Caudate nucleus (tissue), 63 donors: ENCODE measurements at places on chromosomes 16 and 17.

- no peak for DNase-seq
Measured at GRCh38 chr17:80132906-80133625, 13.9 kb downstream of the EIF4A3 start.

DNA sequence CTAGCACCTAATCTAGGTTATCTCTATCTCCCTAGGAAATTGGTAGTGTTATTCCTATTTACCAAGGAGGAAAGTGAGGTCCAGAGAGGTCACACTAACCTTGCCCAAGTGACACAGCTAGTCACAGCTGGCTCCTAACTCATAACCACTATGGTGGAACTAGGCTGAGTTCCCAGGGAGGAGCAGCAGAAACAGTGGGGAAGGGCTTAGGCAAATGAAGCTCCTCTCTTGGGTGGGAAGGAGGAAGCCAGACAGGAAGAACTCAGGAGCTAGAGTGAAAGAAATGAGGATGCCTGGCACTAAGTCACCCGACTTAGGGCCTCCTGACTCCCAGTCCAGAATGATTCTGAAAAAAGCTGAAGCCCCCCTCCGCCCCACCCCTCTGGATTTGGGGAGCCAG, 34.5 kb downstream of the PSME3IP1 start:
- no peak for DNase-seq

DNA sequence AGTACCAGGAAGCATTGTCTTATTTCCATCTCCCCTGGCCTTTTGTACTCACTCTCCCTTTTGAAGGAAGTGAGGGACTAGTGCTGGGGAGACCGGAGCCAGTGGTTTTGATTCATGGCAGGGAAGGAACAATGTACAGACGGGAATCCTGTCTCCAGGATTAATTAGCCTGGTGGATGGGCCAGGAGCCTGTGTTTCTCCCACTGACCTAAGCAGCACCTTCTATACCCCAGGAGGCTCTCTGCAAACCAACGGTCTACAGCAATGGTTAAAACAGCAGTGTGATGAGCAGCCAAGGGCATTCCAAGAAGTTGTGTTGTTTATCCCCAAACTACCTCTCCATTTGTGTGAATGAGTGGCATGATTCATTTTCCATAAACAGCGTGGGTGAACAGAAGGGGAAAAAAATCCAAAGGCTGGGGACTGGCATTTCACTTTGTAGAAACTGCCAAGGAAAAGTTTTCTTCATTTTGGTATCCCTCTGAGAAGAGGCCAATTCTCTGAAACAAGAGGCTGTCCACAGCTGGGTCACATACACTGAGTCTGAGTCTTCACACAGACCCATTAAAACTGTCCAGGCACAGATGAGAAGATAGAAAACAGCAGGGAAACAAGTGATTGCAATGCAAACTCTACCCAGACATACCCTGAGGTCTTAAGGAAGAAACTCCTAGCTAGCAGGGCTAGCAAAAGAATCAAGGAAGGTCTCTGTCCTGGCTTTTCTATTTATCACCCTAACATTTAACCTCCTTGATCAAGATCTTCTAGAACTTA, 18.1 kb downstream of the ANKFN1 start:
- DNase-seq = no peak

- DNase-seq = peak; percentile 61
Measured at GRCh38 chr17:39194089-39194984, 3.1 kb downstream of the CACNB1 start.

GRCh38 chr16:17222871-17223401, 247.8 kb downstream of the XYLT1 start:
- no peak for DNase-seq
